ENCODE measurements at places on chromosomes 1 and 21.
A peak's percentile ranks its signal among the peaks of the same experiment; 100 is the strongest.

GRCh38 chr1:212267460-212267859, 17.8 kb upstream of the PPP2R5A start:
- DNase-seq = no peak

GRCh38 chr1:74222701-74223100, 12.5 kb upstream of the TNNI3K start:
- peak; percentile 5 for DNase-seq

DNA sequence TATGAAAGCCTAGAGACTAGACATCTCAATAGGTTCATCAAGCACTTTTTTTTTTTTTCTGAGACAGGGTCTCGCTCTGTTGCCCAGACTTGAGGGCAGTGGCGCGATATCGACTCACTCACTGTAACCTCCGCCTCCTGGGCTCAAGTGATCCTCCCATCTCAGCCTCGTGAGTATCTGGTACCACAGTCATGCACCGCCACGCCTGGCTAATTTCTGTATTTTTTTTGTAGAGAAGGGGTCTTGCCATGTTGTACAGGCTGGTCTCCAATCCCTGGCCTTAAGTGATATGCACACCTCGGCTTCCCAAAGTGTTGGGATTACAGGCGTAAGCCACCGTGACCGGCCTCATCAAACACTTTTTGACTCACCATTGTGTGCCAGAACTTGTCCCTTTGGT, 613 bp upstream of the GPATCH4 start:
- no peak for DNase-seq

DNA sequence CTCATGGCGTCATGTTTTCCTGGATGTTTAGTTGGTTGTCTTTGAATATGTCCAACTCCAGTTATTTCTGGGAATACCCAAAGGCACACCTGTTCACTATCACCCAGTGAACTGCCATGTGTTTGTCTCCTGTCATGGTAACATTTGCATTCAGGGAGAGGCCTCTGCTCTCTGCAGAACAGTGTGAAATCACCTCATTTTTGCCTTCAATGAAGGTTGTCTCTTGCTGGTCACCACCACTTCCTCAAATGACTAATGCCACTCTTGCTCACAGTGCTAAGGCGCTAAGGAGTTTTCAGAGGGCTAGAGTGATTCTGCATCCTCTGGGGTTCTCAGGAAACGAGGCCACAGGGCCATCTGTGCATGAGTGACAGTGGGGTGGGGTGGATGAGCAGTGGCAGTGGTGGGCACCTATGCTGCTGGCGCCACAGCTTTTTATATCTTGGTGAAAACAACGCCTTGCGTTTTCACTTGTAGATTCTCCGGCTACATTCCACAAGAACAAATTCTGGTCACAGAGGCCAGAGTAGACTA, 60.0 kb upstream of the ATP5PO start:
- DNase-seq = peak; percentile 13

DNA sequence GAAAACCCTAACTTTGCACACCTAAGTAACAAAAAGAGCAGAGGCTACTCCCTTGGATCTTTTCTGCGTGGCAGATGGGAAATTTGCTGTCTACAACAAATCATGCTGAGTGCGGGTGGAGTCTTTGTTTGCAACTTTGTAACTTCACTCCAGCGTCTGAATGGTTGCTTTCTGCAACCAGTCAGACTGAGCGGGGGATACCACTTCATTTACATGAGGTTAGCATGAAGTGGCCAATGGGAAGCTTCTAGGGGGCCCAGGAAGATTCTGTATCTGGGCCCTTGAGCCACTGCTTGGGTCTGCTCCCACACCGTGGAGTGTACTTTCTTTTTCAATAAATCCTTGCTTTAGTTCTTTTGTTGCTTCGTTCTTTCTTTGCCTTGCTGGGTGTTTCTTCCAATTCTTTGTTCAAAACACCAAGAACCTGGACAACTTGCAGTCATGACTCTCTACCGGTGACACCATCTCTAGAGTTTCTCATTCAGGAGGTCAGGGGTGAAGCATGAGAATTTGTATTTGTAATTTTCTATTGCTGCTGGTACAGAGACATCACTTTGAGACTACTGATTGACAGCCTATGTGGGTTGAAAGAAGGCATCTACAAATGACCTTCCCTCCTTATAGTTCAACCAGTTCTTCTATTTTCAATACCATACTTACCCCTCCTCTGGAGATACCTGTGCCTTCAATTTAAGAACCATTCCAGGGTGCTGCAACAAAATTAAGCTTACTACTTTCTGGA, 55.8 kb upstream of the RC3H1 start:
- no peak for DNase-seq

DNA sequence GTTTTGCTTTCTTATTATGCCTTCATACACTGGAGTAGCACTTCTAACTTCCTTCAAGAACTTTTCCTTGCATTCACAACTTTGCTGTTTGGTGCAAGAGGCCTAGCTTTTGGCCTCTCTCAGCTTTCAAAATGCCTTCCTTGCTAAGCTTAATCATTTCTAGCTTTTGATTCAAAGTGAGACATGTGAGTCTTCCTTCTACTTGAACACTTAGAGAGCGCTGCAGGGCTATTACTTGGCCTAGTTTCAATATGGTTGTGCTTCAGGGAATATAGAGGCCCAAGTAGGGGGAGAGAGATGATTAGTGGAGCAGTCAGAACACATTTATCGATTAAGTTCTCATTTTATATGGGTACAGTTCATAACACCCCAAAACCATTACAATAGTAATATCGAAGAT, 12.4 kb downstream of the ANGEL2 start:
- DNase-seq = no peak

- DNase-seq = peak; percentile 42
Measured at GRCh38 chr1:84089465-84089864, 54.6 kb upstream of the PRKACB start.

DNA sequence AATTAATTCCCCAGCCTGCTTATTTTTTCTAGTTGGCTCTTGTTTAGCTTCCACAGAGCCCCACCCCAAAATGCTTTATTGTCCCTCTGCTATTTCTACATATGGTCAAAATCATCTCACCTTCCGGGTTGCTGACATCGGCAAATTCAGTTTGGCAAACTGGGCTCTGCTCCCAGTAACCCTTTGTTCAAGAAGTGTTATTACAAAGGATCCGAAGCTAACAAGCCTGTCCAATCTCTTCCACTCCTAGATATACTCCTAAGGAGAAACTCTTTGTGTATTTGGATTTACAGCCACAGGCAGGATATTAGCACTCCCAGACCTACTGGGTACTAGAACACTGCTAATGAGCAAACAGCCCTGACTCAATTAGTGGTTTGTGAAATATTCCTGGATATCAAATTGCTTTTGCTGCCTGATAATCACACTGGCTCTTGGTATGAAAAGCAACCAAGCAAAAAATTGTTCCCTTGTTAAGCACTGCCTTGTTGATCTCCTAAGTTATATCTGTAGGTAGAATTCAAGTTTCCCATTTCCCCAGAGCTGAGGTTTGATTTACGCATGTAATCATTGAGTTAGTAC, 4.0 kb downstream of the JUN start:
- DNase-seq = peak; percentile 70

- DNase-seq = peak; percentile 33
Measured at GRCh38 chr1:214310010-214310409, 29.1 kb downstream of the SMYD2 start.

- DNase-seq = no peak
Measured at GRCh38 chr1:109978761-109979488, 5.6 kb upstream of the AHCYL1 start.

DNA sequence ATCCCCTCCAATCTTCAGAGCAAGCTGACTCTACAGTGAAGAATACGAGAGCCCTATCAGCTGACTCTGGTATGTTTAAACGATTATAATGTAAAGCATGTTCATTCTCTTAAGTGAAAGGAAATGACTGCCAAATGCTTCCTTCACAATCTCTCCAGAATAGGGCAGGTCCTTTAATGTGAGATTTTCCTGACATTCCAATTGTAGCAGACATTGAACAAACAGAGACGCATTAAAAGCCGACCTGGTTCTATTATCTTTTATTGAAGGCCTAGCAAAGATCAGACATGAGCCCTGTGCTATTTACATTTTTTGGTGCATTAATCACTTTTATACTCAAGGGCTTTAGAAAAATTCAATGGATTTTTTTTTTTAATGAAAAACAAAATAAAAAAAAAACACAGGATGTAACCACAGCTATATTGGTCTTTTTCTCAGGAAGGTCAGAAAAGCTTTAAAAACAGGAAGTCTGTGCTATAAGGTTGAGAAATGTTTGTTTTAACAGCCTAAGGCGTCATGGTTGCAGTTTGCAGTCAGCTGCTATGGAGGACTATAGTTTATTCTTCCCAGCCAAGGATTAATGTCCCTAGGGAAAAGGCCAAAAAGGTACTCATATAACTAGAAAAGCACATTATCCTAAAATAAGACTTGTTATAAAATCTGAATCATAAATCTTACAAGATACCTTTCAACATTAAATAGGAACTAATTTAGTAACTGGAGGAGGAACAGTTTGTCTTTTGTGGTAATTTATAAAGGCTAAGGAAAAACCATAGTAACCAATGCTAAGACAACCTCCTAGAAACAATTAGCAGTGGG, 104.8 kb downstream of the RERE start:
- DNase-seq = peak; percentile 95

GRCh38 chr1:41641475-41641814, 157.0 kb upstream of the EDN2 start:
- no peak for DNase-seq

GRCh38 chr1:82160036-82160435, 359.3 kb downstream of the ADGRL2 start:
- DNase-seq = peak; percentile 68

- no peak for DNase-seq
Measured at GRCh38 chr1:18644973-18645746, 14.5 kb downstream of the PAX7 start.

DNA sequence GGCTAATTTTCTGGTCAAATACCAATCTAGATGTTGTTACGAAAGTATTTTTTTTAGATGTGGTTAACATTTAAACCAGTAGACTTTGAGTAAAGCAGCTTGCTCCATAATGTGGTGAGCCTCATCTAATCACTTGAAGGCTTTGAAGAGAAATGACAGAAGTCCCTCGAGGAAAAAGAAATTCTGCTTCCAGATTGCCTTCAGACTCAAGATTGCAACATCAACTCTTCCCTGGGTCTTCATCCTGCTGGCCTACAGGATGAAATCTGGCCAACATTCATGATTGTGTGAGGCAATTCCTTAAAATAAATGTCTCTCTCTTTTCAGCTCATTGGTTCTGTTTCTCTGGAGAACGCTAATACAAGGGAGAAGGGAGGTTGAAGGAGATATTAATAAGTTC, 32.5 kb upstream of the SSX2IP start:
- peak; percentile 95 for DNase-seq

DNA sequence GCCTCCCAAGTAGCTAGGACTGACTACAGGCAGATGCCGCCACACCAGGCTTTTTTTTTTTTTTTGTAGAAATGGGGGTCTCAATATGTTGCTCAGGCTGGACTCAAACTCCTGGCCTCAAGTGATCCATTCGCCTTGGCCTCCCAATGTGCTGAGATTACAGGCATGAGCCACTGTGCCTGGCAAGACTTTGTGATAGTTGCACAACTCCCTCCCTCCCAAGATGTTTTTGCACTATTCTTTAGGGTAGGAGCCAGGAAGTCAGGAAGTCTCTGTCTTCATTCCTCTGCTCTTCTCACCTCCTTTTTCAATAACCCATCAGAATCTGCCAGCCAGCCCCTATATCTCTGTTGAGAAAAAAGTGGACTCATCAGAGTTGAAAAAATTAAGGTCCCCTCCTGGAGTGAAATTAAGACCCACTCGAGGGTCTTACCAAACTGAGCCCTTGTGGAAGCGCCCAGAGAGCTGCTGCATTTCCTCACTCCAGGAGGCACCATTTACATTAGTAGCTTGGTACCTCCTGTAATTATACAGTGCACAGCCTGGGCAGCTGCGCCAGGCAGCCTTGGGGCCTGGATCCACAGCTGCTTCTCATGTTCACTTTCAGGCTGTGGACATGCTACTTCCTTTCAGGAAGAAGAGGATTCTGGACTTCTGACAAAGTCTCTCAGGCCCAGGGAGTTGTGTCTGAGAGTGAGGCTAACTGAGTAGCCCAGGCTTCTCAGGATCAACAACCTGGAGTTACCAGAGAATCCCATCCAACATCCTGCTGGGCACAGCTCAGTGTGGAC, 24.0 kb downstream of the TCEA3 start:
- DNase-seq = peak; percentile 82

GRCh38 chr1:35932158-35932636, 1.3 kb downstream of the AGO3 start:
- DNase-seq = peak; percentile 11

DNA sequence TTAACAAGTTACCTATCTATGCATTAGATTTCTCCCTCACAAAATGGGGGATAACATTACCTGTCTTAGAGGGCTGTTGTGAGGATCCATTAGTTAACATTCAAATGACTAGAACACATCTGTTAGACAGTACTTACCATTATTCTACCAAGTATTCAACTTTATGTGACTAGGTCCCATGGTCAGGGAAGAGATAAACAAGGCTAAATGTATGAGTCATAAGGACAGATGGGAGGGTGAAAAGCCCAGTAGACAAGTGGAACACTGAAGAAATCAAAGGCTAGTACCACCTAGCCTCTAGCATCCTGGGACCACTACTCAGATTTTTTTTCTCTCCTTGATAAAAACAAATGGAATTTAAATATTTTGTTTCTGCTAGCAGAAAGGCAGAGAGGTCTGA, 9.0 kb upstream of the VHLL start:
- DNase-seq = peak; percentile 40

GRCh38 chr1:72105201-72105600, 177.1 kb downstream of the NEGR1 start:
- no peak for DNase-seq

GRCh38 chr1:42158189-42158588, 5.0 kb downstream of the GUCA2B start:
- DNase-seq = peak; percentile 15

- DNase-seq = peak; percentile 77
Measured at GRCh38 chr1:225987491-225988316, 11.4 kb downstream of the SDE2 start.

DNA sequence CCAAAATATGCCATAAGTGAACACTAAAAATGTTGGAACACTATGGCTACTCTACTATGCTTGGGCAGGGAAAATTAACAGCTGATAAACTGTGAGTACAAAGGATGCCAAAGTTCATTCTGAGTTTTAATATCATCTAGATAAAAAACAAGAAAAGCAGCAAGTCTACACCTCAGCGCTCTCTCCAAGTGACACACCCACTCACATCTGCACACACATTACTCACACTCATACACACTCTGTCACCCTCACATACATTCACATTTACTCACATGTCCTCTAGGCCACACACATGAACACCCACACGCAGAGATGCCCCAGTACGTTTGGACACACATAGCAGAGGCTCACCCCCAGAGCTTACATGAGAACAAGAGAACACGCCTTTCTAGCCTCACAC, 87.3 kb upstream of the RAB4A start:
- DNase-seq = no peak

DNA sequence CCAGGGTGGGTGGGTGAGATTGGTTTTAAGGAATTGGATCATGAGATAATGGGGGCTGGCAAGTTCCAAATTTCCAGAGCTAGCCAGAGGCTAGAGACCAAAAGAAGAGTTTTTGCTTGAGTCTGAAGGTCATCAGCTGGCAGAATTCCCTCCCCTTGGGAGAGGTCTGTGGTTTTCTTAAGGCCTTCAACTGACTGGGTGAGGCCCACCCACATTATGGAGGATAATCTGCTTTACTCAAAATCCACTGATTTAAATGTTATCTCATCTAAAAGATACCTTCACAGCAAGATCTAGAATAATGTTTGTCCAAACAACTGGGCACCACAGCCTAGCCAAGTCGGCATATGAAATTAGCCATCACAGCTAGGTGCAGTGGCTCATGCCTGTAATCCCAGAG, 156.4 kb downstream of the URB2 start:
- DNase-seq = no peak

All from fibroblast of the aortic adventitia (primary cell).